ENCODE measurements at places on chromosomes 2 and 18. TPM values are rescaled to one million over a fixed set of nuclear protein-coding genes. Genes with fewer than 3 reads are reported as not detected.

The EMILIN1 gene
- 3.0 TPM for total RNA-seq

The UPP2 gene
- total RNA-seq, result not detected

The ALK gene
- 0.04 TPM for total RNA-seq

The SCG2 gene
- 0.12 TPM for total RNA-seq

The CDK5R2 gene
- total RNA-seq, result not detected

The CCDC178 gene
- 0.36 TPM for total RNA-seq

The NT5DC4 gene
- total RNA-seq, result not detected

The POTEJ gene
- not detected for total RNA-seq

The HK2 gene
- 37.4 TPM for total RNA-seq

The RESP18 gene
- total RNA-seq, result not detected

The KCNG3 gene
- 0.12 TPM for total RNA-seq

The DOCK10 gene
- 6.7 TPM for total RNA-seq

The SLC4A3 gene
- 3.0 TPM for total RNA-seq

The PLGLB2 gene
- total RNA-seq, result 0.20 TPM

The KLHL30 gene
- total RNA-seq, result 0.08 TPM

The STPG4 gene
- total RNA-seq, result 0.16 TPM

The SAG gene
- not detected for total RNA-seq

The SPHKAP gene
- not detected for total RNA-seq

The NR4A2 gene
- 3.1 TPM for total RNA-seq

The RTP5 gene
- not detected for total RNA-seq

The CLHC1 gene
- 5.3 TPM for total RNA-seq

The SH3BP4 gene
- total RNA-seq, result 10.7 TPM

The CYBRD1 gene
- 7.2 TPM for total RNA-seq

Data from esophagus mucosa (tissue), 1 donor.